Right lobe of liver (tissue), 6 donors: ENCODE measurements at places on chromosomes 4 and X.

DNA sequence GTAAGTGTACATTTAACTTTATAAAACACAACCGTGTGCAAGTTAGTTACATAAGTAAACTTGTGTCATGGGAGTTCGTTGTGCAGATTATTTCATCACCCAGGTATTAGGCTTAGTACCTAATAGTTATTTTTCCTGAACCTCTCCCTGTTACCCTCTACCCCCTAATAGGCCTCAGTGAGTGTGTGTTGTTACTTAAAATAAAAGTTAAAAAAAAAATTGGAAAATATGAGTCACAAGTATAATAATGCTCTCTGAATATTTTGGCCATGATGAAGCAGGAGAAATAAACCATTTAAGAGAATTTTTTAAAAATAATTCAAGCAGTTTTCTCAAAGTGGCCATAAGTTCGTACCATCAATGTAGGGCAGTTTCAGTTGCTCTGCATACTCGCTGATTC is 105.1 kb upstream of the GRID2 start:
- DNase-seq: no peak

DNA sequence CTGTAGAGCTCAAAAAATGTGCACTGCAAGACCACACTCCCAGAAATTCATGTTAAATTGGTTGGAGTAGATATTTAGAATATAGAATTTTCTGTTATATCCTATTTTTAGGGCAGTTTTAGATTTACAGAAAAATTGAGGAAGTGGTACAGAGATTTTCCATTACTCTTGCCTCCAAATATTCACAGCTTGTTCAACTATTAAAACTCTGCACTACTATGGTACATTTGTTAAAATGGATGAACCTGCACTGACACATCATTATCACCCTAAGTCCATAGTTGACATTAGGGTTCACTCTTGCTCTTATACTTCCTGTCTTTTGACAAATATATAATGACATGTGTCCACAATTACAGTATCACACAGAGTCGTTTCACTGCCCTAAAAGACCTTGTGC is 1724.5 kb downstream of the C4orf33 start:
- DNase-seq: no peak

GRCh38 chrX:119512146-119512800 is 44.0 kb downstream of the SLC25A5 start:
- DNase-seq: peak; percentile 67

DNA sequence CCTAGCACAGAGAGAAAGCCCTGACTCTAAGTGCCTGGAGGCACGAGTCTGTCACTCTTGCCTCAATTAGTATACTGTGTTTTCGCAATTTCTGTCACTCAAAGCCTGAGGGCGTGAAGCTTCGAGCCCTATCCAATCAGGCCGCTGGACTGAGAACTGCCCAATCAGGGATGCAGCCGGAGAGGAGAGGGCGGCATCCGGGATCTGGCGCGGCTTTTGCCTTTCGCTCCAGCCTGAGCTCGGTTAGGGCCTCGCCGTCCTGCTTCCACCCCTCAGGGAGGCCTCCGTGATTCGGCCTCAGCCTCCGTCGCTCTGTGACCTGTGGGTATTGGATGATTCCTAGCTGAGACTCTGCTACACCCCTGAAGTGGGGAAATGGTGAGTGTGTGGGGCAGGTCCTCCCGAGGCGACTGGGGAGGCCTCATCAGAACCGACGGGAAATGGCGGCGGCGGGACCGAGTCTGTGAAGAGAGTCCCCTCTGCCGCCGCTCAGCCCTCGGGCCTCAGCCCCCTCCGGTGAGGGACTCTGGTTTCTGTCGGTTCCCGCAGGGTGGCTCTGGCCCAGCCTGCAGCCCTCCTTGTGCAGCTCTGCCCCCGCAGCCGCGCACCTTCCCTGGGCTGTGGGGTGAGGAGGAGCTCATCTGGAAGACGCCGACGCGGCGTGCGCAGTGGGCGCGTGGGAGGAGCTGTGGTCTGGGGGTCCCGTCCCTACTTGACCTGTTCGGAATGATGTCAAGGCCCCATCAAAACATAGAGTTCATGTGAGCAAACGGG is 48.5 kb downstream of the ZNF141 start:
- DNase-seq: no peak

GRCh38 chr4:45621971-45622370 is 501.9 kb downstream of the GABRG1 start:
- DNase-seq: no peak

DNA sequence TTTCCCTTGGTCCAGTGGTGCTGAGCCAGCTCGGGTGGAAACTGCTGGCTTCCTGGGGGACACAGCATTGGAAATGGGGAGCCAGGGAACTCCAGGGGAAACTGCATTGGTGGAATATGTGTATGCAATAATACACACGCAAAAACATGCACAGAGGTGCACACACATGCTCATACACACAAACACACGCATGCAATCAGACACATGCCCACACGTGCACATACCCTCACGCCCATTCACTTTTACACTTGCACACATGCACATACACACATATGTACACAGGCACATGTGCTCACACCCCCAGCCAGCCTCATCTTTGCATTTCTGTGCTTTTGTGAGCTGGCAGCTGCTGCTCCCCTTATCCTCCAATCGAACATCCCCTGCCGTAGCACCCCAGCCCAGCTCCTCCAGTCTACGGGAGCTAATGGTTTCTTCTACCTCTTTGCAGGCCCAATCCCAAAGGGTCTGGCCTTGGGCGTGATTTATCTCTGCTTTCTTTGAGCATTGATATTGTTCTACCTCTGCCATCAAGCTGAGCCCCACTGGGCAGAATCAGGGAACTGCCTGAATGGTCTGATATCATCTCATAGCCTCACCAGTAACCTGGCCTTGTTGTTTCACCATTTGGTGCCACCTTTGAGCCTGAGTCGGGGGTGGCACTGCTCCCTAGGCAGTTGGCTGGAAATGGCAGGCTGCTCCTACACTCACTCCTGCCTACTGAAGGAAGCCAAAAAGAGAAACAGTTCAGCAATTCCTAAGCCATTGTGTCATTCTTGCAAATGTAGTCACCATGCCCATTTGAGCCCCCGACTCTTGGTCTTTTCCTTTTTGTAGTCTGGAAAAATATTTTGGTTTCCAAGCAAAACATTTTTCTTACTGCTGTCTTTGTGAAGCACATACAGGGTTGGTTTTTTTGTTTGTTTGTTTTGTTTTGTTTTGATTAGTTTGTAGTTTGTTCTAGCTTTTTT is 104.4 kb upstream of the MAMLD1 start:
- DNase-seq: no peak
